Type B pancreatic cell (in vitro differentiated cells): ENCODE measurements at places on chromosomes 1 and 21.

GRCh38 chr1:3221112-3222041 is 152.4 kb downstream of the PRDM16 start:
- H3K4me1 ChIP-seq: peaks cover 56% of the 10 kb centered on the region
- H3K27me3 ChIP-seq: peaks cover 55% of the 10 kb centered on the region
- H3K27ac ChIP-seq: no peak overlapping the region

DNA sequence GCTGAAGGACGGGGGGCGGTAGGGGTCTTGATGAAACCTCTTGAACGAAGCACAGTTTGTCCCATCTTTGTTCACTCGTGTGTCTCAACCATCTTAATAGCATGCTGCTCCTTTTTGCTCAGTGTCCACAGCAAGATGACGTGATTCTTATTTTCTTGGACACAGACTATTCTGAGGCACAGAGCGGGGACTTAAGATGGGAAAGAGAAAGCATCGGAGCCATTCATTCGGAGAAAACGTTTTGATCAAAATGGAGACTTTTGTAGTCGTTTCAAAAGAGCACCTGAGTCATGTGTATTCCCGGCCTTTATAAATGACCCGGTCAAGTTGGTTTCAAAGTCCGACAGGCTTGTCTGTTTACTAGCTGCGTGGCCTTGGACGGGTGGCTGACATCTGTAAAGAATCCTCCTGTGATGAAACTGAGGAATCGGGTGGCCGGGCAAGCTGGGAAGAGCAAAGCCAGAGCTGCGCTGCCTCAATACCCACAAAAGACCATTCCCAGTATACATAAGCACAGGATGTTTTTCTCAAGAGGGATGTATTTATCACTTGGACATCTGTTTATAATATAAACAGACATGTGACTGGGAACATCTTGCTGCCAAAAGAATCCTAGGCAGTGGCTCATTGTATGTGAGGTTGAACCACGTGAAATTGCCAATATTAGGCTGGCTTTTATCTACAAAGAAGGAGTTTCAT is 18.5 kb downstream of the ETS2 start:
- no peak for DNase-seq
- no peak overlapping the region for H3K27ac ChIP-seq
- no peak overlapping the region for H3K4me3 ChIP-seq
- H3K4me1 ChIP-seq: no peaks in the 10 kb centered on the region
- no peaks in the 10 kb centered on the region for H3K27me3 ChIP-seq

DNA sequence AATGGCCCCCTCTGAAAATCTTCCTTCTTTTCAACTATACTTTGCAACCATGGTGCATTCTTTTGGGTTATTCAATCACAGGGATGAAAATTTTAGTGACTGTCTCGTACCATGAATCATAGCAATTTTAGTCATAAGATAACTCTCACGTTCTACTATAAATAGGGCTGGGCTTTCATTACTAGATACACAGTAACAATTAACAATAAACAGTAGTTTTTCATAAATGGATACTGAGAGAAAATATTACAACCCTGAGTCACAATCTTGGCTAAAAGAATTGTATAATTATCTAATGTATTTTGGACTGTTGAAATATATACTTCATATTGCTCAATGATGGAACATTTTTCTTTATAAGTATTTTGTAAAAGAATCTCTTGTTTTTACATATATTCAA is 96.1 kb downstream of the TEX35 start:
- peak overlapping the region; percentile 57 for H3K27ac ChIP-seq
- DNase-seq: no peak
- peaks cover 13% of the 10 kb centered on the region for H3K4me1 ChIP-seq
- H3K4me3 ChIP-seq: no peak overlapping the region

- H3K27me3 ChIP-seq: no peaks in the 10 kb centered on the region
- H3K36me3 ChIP-seq: no peaks in the 10 kb centered on the region
- peaks cover 9% of the 10 kb centered on the region for H3K4me1 ChIP-seq
- H3K4me3 ChIP-seq: no peak overlapping the region
Observed at GRCh38 chr1:84750110-84750730, 60.0 kb upstream of the SSX2IP start.

DNA sequence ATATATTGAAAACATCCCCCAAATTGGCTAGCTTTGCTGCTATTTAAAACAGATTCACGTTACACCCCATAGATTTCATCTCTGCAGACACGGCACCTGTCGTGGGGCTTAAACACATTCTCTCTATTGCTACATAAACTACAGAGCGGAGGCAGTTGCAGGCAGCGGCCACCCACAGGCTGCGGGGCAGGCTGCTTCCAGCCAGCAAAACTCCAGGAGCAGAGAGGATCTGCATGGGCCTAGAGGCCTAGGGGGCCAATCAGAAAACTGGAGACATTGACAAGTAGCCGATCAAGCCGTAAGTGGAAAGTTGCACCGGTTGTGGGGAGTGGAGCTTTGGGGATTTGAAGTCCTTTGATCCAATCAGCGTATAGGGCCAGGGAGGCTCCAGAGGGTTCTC is 129.0 kb upstream of the KLHDC7A start:
- H3K27me3 ChIP-seq: peaks cover 40% of the 10 kb centered on the region
- DNase-seq: no peak
- H3K36me3 ChIP-seq: no peaks in the 10 kb centered on the region
- H3K4me3 ChIP-seq: no peak overlapping the region

DNA sequence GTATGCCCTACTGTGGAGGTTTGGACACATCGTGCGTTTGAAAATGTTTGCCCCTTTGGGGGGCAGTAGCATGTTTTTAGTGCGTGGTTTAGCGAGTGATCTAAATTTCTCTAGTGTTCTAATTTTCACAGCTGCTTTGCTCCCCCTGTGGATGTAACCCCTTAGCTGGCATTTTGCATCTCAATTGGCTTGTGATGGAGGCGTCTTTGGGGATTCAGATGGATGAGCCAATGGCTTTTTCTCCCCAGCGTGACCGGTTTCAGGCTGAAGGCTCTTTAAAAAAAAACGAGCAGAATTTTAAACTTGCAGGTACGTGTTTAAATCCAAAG is 836 bp downstream of the CDC7 start:
- no peak overlapping the region for H3K27ac ChIP-seq
- H3K36me3 ChIP-seq: no peaks in the 10 kb centered on the region
- H3K4me3 ChIP-seq: no peak overlapping the region
- no peaks in the 10 kb centered on the region for H3K27me3 ChIP-seq

DNA sequence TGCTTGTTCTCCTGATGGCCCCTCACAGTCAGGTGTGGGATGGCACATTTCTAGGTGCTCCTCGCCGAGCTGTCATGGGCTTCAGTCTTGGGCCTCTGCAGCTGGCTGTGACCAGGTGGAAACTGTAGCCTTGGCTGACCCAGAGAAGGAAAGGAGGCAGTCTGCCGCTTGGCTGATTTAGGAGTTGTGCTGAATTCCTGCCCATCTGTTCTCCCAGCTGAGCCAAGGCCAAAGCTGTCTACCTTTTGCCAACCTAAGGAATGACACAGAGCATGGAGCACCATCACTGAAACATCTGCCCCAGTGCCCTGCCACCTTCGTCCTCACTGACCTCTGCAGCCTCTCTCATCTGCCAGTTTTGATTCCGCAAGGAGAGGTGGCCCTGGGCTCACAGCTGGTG is 27.9 kb downstream of the UTP25 start:
- no peak for DNase-seq
- no peak overlapping the region for H3K27ac ChIP-seq
- H3K4me1 ChIP-seq: peaks cover 3% of the 10 kb centered on the region
- no peak overlapping the region for H3K4me3 ChIP-seq
- H3K36me3 ChIP-seq: peaks cover 22% of the 10 kb centered on the region

- H3K36me3 ChIP-seq: no peaks in the 10 kb centered on the region
- H3K27me3 ChIP-seq: peaks cover 11% of the 10 kb centered on the region
- H3K4me1 ChIP-seq: peaks cover 28% of the 10 kb centered on the region
- peak overlapping the region; percentile 90 for H3K27ac ChIP-seq
- H3K4me3 ChIP-seq: peak overlapping the region; percentile 90
- DNase-seq: no peak
Observed at GRCh38 chr1:30909365-30910068, 959 bp upstream of the SDC3 start.

- peaks cover 5% of the 10 kb centered on the region for H3K4me1 ChIP-seq
- H3K36me3 ChIP-seq: no peaks in the 10 kb centered on the region
- no peaks in the 10 kb centered on the region for H3K27me3 ChIP-seq
- H3K27ac ChIP-seq: no peak overlapping the region
- H3K4me3 ChIP-seq: no peak overlapping the region
Observed at GRCh38 chr1:210321131-210321530, 7.6 kb upstream of the HHAT start.

DNA sequence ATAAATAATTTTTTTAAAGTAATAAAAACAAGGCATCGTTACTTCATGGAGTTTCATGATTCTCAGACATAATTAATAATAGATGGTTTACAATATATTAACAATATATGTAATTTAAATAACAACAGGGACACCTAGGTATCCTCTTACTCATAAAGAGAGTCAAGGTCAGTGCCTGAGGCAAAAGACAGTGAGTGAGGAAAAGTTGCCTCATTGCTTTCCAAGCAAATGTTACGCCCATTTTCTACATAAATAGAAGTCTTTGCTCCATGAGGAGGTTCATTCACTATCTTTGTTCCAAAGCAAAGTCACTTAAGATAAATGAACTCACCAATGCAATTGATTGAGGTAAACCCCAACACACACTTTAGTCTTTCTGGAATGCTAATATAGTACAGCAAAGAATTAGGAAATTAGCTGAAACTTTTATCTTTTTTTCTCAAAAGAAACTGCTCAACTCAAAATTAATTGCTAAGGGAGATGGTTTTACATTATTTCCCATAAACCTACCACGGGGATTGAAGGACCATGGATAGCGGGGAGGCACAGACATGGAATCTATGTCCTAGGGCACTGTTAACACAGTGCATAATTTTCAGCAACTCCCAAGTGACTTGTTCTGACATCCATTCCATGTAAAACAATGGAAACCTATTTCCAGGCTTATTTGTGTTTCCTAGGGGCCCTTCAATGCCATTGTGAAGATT is 19.6 kb downstream of the BCL9 start:
- H3K4me3 ChIP-seq: no peak overlapping the region
- peaks cover 29% of the 10 kb centered on the region for H3K4me1 ChIP-seq
- no peaks in the 10 kb centered on the region for H3K27me3 ChIP-seq
- no peak overlapping the region for H3K27ac ChIP-seq
- no peak for DNase-seq
- peaks cover 11% of the 10 kb centered on the region for H3K36me3 ChIP-seq

- H3K36me3 ChIP-seq: peaks cover 3% of the 10 kb centered on the region
- peaks cover 32% of the 10 kb centered on the region for H3K27me3 ChIP-seq
- no peak overlapping the region for H3K4me3 ChIP-seq
- H3K27ac ChIP-seq: no peak overlapping the region
- no peaks in the 10 kb centered on the region for H3K4me1 ChIP-seq
Observed at GRCh38 chr1:202230061-202230938, 36.7 kb downstream of the LGR6 start.

- no peak for DNase-seq
- H3K4me1 ChIP-seq: no peaks in the 10 kb centered on the region
- H3K27ac ChIP-seq: no peak overlapping the region
- no peaks in the 10 kb centered on the region for H3K36me3 ChIP-seq
- no peak overlapping the region for H3K4me3 ChIP-seq
Observed at GRCh38 chr1:241744591-241744990, 92.5 kb downstream of the WDR64 start.

DNA sequence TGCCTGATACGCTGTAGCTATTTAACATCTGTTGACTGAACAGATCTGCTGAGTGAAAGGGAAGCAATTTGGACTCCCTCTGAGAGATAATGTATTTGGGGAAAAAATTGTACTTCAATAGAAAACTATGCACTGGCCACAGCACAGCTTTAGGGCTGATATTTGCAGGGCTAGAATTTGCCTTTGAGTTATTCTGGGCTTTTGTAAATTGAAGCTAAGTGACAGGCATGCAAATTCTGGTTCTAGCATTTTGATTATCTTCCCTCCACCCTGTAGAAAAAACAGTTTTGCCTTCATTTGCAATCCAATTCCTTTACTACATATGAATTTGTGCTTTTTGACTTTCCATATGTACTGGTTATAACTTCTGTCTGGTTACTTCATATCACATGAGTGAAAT is 7.9 kb downstream of the KYAT3 start:
- DNase-seq: no peak
- no peaks in the 10 kb centered on the region for H3K27me3 ChIP-seq
- H3K4me3 ChIP-seq: no peak overlapping the region
- peaks cover 76% of the 10 kb centered on the region for H3K36me3 ChIP-seq
- peaks cover 11% of the 10 kb centered on the region for H3K4me1 ChIP-seq

- peaks cover 7% of the 10 kb centered on the region for H3K36me3 ChIP-seq
- no peak overlapping the region for H3K4me3 ChIP-seq
- H3K27me3 ChIP-seq: no peaks in the 10 kb centered on the region
- no peak overlapping the region for H3K27ac ChIP-seq
Observed at GRCh38 chr1:162178432-162178831, 108.9 kb downstream of the NOS1AP start.

DNA sequence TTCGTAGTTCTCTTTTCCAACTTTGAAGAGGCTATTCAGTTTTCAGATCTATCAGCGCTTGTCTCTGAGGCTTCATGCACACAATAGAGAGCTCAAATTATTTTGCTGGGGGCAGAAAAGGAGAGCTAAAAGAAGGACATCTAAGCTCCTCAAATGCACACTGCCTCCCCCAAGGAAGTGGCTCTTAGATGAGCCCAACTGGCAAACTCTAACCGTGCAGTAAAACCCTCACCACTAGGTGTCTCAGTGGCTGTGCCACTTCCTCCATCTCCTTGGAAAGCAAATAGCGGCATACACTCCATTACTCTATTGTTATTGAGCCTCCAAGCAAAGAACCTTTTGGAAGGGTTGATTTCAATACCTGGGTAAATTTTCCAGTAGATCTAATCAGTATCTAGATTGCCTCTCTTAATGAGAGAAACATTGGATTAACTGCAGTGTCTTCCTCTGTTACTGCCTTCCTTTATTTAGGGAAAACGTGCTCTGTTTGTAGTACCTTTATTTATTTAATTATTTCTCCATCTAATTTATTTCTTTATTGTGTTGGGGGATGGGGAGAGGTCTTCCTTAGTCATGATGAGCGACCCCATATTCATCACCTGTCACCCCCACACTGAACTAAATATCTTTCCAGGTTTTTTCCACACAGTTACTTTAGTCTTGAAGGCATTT is 9.2 kb upstream of the SFPQ start:
- peak overlapping the region; percentile 13 for H3K4me3 ChIP-seq
- peaks cover 4% of the 10 kb centered on the region for H3K4me1 ChIP-seq
- H3K27ac ChIP-seq: no peak overlapping the region

DNA sequence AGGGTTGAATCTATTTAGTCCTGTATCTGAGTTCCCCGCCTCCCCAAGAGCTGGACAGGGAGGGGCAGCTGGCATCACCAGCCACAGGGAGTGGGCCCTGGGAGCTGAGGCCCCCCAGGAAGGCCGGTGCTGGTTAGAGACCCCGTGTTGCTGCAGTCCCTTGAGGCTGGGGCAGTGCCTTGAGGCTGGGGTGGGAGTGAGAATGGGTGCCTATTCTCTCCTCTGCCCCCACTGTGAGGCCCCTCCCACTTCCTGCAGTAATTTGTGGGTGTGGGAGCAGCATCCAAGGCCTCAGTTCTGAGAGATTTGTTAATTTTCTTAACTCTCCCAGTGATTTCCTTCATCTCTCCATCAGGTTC is 2.5 kb upstream of the TRAPPC3 start:
- H3K4me1 ChIP-seq: peaks cover 34% of the 10 kb centered on the region
- no peak for DNase-seq
- H3K27ac ChIP-seq: peak overlapping the region; percentile 79
- H3K27me3 ChIP-seq: no peaks in the 10 kb centered on the region
